ENCODE measurements at places on chromosomes 12 and 14.

- DNase-seq = no peak
These were observed 1.4 kb downstream of the SIX1 start for GRCh38 chr14:60647837-60648248.

- no peak for DNase-seq
These were observed 60.4 kb downstream of the SLC15A4 start for GRCh38 chr12:128763395-128763794.

DNA sequence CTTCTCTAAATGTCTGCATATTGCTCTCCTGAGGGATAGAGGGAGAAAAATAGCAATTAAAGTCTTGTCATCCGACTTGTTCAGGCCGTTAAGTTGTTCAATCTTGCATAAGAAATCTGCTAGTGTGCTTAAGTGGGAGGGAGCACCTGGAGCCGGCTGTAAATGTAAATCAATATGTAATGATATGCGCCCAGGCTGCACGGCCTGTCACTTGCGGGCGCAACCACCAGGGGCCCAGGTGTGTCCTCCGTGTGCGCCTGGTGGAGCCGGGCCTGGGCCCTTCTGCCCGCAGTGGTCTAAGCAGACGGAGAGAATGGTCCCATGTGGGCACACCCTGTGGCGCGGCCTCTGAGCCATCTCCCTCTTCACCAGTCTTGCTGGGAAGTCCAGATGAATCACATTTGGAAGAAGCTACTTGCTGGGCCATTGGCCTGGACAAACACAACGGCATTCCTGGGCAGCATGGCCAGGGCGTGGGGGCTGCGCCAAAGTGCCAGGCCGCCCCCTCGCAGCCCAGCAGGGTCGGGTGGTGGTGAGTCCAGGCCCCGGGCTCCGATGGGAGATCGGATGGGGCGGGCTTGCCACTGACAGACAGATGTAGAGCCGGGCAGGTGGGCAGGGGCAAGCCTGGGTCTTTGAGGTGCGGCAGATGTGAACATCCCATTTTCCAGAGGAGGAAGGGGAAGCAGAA lies 193.3 kb upstream of the C14orf180 start:
- DNase-seq = no peak

GRCh38 chr14:67704484-67705089 lies 2.9 kb downstream of the RDH12 start:
- peak; percentile 89 for DNase-seq

DNA sequence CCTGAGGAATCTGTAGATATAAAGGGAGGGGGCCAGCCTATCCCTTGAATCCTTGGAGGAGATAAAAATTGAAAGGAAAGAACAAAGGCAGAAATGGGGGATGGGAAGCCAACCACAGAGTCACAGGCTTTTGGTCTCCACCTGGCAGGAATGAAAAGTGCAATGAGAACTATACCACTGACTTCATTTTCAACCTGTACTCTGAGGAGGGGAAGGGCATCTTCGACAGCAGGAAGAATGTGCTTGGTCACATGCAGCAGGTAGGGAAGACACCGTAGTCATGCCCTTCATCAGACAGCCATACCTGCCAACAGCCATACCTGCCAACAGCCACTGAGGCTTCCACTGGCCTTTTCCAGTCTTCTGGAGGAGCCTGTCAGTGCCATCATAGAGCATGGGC lies 13.4 kb downstream of the ASB8 start:
- DNase-seq = no peak

GRCh38 chr12:104226672-104227071 lies 11.1 kb downstream of the TXNRD1 start:
- DNase-seq = no peak

DNA sequence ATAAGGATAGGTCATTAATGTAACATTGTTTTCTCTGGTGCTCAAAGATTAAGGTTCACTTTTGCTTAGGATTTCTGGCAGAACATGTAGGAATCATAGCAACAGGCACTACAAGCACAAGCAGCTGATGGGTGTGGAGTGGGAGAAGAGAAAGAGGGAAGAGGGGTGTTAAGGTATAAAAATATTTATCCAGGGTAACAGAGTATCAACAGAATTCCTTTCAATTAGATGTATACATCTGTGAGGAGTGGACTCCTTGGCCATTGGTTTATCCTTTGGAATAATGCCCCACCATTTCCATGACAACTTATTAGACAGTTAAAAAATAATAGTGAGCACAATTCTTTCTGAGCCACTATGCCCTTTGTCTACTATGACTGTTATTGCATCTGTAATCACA lies 388.3 kb upstream of the DDHD1 start:
- no peak for DNase-seq

GRCh38 chr12:123106640-123107359 lies 44.1 kb downstream of the PITPNM2 start:
- DNase-seq = no peak

DNA sequence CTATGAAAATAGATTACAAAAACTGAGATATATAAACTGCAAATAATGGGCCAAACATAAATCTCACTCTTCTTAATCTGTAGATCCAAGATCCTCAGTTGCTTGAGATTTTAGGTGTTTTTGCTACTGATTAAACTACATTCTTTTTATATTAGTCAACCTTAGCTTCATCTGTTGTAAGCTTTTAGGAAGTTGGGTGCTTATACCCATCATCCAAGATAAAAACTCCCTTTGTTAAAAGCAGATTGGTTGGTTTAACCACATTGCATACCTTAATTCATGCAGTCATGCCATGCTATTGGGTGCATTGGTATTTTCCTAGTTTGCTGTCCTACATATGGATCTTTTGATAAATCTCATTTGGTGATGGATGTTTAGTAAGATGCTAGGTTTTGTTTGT lies 46.2 kb upstream of the DIP2B start:
- no peak for DNase-seq

- no peak for DNase-seq
These were observed 68.2 kb upstream of the E2F7 start for GRCh38 chr12:77133566-77133965.

- no peak for DNase-seq
These were observed 5.6 kb upstream of the PNMA1 start for GRCh38 chr14:73719791-73720190.

DNA sequence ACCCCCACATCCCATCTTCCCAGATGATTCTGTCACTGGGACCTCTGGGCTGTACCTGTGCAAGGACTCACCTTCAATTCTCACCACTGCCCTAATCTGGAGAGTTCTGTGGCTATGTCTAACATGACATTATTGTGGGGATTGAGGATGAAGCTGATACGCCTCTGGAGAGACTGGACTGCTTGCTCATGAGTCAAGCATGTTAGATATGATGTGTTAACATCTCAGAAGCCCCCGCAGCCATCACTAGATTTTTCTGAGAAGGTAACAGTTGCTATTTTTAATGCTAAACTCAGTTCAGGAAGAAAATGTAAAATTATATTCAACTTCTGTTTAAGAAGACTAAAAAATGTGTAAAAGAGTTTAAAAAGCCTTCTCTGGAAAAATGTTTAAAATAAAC lies 25.7 kb downstream of the JKAMP start:
- DNase-seq = no peak

DNA sequence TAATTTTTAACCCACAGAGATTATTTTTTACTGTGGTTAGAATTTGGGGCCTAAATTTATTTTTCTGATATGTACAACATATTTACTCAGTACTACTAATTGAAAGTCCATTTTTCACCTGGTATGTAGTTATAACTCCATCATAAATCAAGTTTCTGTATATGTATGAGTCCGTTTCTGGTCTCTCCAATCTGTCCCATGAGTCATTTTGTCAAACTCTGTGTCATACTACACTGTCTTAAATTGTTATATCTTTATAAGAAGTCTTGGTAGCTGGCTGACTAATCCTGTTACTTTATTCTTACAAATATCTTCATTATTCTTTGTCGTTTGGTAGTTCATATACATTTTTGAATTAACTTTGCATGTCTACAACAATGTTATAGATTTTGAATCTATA lies 344.0 kb downstream of the PDZRN4 start:
- no peak for DNase-seq

GRCh38 chr12:120276734-120277133 lies 11.2 kb upstream of the PXN start:
- DNase-seq = no peak

DNA sequence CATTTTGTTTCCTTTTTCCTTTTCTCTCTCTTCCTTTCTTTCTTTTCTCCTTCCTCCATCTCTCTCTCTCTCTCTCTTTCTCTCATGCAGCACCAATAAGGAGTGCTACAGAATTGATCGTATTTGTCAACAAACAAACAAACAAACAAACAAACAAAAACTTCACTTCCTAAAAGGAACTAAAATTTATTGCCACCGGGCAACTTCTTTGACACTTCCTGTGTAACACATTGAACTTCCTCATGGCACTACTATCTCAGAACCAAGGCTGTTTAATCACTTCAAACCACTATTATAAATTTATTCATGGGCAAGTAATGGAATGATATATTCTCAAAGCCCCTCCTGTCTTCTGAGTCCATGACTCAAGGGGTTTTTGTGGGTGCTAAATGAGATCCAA lies 51.3 kb downstream of the SERPINA3 start:
- no peak for DNase-seq

DNA sequence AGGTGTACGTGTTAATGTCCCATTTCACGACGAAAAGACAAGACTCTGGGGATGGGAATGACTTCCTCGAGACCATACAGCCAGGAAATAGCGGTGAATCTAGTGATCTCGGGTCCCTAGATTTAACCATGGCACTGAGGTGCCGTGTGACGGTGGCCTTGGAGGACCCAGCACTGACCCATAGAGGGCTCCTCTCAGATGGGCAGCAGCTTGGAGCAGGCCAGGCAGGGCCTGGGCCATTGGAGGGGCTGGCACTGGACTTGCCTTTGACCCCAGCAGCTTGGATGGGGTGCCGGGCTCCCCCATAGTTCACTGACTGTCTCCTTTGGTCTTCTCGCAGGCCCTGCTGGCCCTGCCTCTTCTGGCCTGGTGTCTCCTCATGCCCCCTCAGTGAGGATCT lies 5.4 kb downstream of the TCL1B start:
- DNase-seq = no peak

DNA sequence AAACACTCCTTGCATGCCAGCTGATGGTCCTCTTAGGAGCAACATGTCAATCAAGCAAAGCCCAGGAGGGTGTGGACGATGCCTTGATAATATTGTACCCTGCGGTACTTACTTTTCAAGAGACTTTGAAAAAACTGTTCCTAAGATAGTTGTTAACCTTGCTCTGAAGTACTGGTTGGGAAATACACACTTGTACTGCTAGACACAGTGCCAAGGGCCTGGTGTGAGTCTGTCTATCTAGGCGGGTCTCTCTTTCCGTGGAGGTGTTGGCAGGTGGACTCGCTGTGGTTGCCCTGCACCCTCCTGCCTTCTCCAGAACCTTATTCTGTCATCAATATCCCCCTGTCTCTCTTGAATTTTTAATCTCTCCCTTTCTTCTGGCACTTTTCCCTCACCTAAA lies 189.4 kb downstream of the NRXN3 start:
- DNase-seq = no peak

- DNase-seq = no peak
These were observed 58.5 kb upstream of the TMPO start for GRCh38 chr12:98456576-98457573.

DNA sequence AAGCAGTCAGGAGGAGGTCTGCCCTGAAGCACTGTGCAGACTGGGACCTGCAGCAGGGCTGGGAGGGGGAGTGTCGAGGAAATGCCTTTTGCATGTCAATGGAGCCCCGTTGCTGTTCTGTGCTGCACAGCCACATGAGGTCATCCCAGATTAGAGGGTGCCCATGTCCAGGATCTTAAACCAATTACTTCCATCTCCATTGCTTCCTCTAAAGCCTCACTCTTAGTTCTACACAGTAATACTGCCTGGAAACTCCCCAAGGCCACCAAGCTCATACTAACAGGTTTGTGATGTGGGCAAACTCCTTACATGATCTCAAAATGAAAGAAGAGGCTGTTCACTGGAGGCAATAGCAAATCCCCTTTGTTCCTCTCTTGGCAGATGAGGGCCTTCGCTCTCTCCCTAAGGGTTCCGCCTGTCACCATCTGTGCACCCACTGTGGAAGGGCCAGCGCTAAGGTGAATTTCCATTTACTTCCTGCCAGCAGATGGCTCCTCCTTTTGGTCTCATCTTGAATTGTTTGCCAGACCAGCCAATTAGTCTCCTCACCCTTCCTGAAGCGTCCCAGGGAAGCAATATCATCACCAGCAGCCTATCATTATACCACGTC lies 35.4 kb upstream of the LTA4H start:
- DNase-seq = no peak

- DNase-seq = peak; percentile 31
These were observed 45.6 kb upstream of the RIMBP2 start for GRCh38 chr12:130761537-130762318.

- DNase-seq = no peak
These were observed at the start of gene NPFF for GRCh38 chr12:53506881-53507602. Gene NPFF (minus strand): TSS chr12:53507484. CDS start chr12:53507474, 10 bp downstream.

GRCh38 chr12:75455839-75456238 lies 24.7 kb upstream of the GLIPR1 start:
- no peak for DNase-seq

DNA sequence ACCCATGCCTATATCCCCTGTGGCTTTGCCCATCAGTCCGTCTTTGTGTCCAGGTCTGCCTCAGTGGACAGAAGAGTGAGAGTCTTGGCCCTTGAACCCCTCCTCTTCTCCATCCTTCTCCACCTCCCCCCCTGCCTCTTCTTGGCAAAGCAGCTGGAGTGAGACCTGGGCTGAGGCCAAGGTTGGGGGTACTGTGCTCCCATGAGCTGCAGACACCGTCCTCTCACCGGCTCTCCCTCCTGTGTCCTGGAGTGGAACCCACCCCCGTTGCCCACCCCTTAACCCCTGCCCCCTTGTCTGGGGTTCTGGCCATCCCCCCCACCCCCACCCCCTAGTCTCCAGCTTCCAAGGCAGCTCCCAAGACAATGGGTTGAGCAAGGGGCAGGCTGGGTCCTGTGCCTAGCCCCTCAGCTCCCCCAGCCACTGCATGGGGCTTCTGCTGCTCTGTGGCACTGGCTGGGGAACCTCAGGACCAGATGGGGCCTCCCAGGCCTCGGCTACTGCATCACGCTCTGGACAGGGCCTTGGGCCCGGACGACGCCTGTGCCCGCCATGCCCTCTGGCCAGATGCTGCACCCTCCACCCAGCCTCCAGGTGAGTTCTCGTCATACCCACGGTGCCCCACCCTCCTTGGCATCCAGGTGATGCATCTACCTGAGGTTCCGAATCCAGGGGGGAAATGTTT lies 35.7 kb downstream of the RTL1 start:
- no peak for DNase-seq

- DNase-seq = no peak
These were observed 182.0 kb downstream of the DAD1 start for GRCh38 chr14:22407033-22407432.

DNA sequence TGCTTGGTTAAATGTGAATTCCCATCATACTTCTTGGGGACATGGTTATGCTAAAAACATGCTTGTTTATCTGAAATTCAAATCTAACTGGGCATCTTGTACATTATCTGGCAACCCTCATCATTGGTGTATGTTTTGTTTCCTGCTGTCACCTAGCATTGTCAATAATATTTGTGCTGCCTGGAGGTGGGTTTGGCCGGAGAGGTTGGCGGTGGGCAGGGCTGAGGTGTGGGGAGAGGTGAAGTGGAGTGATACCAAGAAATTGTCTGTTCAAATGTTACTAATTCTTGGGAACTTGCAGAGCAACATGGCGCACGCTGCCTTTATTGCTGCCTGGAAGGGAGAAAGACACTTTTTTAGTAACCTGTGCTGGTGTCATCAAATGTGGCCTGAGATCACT lies 280.5 kb downstream of the VRK1 start:
- no peak for DNase-seq

Data from globus pallidus (tissue), 1 donor.